ENCODE measurements at places on chromosomes 12 and 14.
A peak's percentile ranks its signal among the peaks of the same experiment; 100 is the strongest.

GRCh38 chr14:75427126-75427481, 718 bp upstream of the JDP2 start:
- DNase-seq, result no peak

DNA sequence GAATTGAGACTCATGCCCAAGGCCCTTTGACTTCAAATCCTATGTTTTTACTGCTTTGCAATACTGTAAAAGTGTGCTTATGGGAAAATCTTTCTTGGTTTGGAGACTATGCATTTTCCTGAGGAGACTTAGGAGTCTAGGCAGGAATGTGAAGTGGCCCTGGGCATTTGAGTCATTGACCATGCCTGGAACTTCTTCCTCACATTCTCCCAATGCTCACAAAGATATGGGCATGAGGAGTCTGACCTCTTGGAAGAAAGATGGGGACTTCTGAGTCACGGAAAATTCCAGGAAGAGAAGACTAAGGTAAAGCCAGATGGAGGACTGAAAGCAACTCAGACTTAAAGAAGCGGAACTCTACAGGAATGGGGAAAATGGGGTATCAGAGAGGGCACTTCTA, 38.2 kb upstream of the ZNF641 start:
- DNase-seq, result no peak

- no peak for DNase-seq
These were observed 201.1 kb downstream of the ITPR2 start for GRCh38 chr12:26631846-26632245.

- DNase-seq, result no peak
These were observed 19.7 kb downstream of the AGAP2 start for GRCh38 chr12:57718641-57719528.

DNA sequence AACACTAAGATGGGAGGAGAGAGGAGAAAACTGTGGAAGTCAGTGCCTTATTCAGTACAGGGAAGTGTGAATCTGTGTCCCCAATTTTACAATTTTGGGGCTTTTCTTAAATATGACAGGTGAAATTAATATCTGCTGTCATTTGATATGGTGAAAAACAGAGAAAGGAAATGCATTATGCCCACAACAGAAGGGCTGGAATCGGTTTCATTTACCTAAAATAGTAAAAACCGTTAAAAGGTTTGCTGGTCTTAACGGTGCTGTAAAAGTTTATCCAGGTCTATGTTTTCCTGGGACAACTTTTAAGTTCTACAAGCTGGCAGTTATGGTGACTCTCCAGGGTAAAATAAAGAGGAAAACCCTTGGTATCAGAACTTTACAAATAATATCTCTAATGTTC, 310.8 kb downstream of the FUT8 start:
- DNase-seq, result no peak

- no peak for DNase-seq
These were observed 2.7 kb downstream of the TGFB3 start for GRCh38 chr14:75979071-75979571.

- DNase-seq, result no peak
These were observed 30.3 kb downstream of the DIO3 start for GRCh38 chr14:101591582-101591981.

DNA sequence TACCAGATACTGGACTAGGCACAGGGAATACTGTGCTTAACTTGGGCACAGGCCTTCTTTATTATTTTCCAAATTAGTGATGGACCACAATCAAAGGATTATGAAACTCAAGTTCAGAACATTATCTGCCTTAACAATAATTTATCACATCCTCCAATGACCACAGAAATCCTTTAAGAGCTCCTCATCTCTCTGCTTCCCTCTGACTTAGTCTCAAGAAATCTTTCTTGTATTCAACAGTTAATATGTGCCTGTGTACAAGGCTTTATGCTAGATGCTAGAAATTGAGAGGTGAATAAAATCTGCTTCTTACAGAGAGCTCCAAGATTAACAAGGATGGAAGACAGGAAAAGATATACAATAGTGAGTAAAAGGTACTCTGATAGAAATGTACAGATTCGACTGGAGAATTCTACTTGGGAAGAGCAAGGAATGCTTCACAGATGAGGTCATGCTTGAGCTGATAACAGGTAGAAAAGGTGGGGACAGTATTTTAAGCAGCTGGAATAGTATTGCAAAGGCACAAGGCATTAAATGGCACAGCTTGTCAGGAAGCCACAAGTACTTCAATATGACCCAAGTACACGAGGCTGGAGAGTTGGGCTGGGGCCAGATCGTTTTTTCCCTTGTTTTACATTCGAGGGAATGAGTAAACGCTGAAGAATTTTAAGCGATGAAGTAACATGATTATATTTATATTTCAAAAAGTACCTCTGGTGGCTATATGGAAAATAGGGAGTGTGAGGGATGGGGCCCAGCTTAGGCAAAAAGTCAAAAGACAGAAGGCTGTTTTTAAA, 55.1 kb upstream of the ARID2 start:
- no peak for DNase-seq

GRCh38 chr12:71300772-71301675, 138.6 kb upstream of the LGR5 start:
- DNase-seq, result no peak

DNA sequence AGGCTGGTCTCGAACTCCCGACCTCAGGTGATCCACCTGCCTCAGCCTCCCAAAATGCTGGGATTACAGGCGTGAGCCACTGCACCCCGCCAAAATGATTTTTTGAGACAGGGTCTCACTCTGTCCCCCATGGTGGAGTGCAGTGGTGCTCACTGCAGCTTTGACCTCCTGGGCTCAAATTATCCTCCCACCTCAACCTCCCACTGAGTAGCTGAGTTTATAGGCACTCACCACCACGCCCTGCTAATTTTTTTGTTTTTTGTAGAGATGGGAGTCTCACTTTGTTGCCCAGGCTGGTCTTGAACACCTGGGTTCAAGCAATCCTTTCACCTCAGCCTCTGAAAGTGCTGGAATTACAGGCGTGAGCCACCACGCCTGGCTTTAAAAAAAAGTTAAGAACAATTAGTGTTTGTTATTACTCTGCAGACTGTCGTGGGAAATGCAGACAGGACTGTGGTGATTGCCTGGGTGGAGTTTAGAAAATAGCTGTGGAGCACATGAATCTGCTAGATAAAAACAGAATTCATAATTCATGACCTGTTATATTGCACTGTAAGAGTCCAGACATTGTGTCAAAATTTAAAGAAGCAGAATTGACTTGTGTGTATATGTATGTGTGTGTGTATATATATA, 9.2 kb upstream of the COX6A1 start:
- DNase-seq, result no peak

DNA sequence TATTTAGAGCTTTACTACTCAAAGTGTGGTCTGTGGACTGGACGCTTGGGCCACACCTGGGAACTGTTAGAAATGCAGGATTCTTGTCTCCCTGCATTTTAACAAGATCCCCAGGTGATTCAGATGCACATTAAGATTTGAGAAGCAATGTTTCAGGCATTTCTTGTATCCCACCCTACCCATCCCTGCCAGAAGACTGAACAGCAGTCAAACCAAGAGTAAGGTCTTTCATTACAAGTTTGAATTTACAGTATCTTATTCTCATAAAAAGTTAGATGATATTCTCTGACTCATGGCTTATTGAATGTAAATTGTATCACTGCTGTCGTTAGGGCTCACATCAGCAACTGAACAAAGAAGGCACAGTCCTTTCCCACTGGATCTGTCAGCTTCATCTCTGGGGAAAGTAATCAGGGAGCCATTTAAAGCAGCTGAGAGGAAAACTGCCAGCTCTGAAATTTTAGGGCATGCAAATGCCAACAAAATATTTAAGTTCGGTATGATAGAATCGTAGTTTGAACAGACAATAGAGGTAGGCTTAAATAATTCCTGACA, 141.1 kb downstream of the AKAP6 start:
- DNase-seq, result no peak

DNA sequence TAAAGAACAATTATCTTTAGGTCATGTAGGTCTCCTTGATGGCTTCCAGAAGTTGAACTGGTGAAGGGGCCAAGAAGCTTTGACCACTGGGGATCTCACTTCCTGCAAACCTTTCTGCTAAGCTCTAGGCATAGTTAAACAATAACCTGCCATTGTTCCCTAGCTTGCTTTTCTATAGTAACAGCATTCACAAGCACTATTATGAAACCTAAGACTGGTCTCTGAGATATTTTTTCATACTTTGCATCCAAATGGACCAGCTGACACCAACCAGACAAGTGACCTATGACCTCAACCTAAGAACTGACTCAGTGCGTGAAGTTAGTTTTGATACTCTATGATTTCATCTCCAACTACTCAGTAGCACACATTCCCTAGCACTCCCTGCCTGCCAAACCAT, 129.1 kb downstream of the PTPRB start:
- no peak for DNase-seq

- peak; percentile 25 for DNase-seq
These were observed 1.7 kb downstream of the ANGEL1 start for GRCh38 chr14:76810953-76811400.

GRCh38 chr12:120156315-120157259, 37.9 kb downstream of the GCN1 start:
- no peak for DNase-seq

DNA sequence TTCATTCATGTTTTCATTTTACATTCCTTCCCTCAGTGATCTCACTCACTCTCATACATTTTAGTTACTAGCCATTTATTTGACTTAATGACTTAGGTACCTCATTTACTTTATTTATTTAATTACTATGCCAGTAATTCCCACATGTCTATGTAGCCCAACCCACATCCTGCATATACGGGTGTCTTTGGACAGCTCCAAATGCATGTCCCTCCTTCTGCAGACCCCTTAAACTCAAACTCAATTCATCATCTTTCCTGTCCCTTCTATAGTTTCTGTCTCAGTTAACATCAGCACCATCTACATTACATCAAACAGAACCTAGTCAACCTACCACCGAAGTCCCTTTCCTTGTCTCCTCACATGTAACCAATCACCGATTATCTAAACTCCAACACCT, 2.8 kb downstream of the CLEC1A start:
- DNase-seq, result no peak

DNA sequence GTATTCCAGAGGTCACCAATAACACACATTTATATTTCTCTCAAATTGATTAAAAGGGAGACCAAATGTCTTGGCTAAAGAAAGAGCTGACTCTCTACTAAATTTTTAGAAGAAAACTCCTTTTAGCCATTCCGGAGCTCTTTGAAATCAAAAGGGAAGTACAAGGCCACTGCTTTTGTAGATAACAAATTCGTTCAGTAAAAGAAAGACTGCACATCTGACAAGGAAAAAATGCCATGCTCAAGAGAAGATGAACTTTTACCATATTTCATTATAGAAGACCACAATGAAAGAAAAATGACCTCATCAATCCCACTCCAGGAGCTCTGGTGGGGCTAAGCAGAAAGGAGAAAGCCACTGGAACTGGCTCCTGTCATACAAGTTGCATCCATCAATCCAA, 57.6 kb downstream of the SPTSSA start:
- no peak for DNase-seq

DNA sequence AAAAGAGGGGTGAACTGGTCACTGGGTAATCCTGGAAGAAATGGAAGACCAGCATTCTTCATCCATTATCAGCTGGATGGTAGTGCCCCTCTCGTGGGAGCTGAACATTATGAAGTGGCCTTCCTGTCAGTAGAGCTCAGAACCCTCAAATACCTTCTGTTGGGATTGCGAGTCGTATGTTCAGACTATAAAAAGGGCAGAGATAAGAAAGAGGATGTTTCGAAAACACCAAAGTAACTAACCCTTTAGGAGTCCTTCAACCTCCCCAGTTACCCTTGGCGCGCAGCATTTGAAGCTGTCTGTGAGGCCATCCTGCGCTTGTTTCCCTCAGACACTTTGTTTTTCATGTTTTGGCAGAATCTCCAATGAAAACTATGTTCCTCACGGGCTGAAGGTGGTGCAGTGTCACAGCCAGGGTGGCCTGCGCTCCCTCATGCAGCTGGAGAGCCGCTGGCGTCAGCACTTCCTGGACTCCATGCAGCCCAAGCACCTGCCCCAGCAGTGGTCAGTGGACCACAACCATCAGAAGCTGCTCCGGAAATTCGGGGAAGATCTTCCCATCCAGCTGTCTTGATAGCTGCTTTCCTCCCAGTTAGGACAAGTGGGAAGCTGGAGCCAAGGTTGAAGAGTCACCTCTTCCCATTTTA, 19.3 kb upstream of the GALNT16 start:
- DNase-seq, result no peak

GRCh38 chr12:53299101-53299453, 418 bp upstream of the MYG1 start:
- DNase-seq, result peak; percentile 21

GRCh38 chr12:54697851-54698250, 49.7 kb upstream of the DCD start:
- no peak for DNase-seq

DNA sequence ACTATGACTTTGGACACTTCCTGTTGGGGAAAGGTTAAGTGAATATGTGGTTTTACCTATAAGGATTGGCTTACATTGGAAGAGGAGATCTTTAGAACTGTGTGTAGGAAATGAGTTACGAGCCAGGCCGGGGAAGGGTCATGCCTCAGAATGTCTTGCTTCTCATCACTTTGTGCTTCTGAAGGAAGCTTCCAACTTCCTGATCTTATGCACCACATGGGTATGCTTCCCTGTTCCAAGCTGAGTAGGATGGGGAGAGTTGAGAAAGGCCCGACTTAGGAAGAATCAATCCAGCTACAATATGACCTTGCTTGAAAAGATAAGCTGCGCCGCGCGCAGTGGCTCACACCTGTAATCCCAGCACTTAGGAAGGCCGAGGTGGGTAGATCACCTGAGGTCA, 59.9 kb downstream of the STXBP6 start:
- DNase-seq, result no peak

GRCh38 chr14:68015356-68016254, 196.0 kb downstream of the RAD51B start:
- DNase-seq, result no peak

- DNase-seq, result no peak
These were observed 54.3 kb upstream of the RIN3 start for GRCh38 chr14:92459030-92459949.

GRCh38 chr12:112627851-112628250, 163.7 kb upstream of the RPH3A start:
- no peak for DNase-seq

GRCh38 chr14:54481695-54482094, 7.1 kb downstream of the GMFB start:
- no peak for DNase-seq

DNA sequence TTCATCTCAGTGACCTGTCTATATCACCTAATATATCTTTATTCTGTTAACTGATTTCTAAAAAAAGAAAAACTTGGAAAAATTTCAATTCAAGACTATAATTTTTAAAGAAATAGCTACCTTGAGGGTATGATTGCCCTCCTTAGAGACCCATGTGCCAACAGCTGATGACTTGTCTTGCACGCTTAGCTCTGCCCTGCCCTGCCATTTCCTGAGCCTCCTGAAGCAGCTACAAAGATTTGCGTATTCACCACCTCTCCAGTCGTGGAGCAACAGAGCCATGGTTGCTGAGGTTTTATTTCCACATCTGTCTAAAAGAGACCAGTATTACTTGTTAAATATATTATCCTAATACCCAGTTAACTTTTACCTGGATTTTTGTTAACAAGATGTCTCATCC, 91.7 kb upstream of the ATF1 start:
- no peak for DNase-seq
